Stimulated activated CD4-positive, alpha-beta T cell treated with anti-CD3 and anti-CD28 coated beads, Interleukin-2, amount 100 ng/mL, for 24 hours (primary cell): ENCODE measurements at places on chromosomes 5 and 9.

DNA sequence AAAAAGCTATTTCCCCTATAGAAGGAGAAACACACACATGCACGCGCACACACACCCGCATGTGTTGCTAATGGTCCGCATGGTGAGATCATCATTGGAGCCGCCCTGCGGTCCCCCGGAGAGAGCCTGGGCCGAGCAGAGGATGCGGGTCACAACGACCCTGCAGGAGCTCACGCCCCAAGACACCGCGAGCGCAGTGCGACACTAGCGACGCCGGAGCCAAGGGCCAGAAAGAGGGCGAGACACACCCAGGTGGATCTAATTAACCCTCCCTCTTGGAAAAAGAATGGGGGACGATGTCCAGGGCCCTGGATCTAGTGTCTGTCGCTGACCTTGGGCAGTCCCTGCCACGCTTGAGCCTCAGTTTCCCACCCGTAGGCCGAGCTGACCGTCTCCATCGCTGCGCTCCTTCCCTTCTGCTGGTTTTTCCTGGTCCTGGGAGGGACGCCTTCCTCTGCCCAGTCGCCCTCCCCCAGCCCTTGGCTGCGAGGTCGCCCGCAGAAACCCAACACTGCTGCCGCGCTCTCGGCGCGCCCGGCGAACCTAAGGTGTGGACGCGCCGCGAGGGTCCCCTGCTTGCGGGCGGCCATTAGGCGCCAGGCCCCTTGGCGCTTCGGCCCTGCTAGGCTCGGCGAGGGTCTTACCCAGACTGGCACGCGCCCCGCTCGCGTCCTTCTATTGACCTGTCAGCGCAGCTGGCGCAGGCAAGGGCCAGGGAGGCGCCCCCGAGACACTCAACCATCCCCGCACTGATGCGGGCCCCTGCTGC lies 47.5 kb upstream of the RNF20 start:
- no peak for DNase-seq

DNA sequence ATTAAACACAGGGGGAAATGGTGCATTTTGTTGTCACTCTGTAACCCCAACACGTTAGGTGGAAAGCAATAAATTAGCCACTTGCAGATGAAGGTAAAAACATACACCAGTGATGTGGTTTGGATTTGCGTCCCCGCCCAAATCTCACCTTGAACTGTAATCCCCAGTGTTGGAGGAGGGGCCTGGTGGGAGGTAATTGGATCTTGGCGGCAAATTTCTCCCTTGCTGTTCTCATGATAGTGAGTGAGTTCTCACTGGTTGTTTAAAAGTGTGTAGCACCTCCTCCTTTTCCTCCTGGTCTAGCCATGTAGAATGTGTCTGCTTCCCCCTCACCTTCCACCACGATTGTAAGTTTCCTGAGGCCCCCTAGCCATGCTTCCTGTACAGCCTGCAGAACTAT lies 17.2 kb downstream of the EPB41L4A start:
- no peak for DNase-seq

DNA sequence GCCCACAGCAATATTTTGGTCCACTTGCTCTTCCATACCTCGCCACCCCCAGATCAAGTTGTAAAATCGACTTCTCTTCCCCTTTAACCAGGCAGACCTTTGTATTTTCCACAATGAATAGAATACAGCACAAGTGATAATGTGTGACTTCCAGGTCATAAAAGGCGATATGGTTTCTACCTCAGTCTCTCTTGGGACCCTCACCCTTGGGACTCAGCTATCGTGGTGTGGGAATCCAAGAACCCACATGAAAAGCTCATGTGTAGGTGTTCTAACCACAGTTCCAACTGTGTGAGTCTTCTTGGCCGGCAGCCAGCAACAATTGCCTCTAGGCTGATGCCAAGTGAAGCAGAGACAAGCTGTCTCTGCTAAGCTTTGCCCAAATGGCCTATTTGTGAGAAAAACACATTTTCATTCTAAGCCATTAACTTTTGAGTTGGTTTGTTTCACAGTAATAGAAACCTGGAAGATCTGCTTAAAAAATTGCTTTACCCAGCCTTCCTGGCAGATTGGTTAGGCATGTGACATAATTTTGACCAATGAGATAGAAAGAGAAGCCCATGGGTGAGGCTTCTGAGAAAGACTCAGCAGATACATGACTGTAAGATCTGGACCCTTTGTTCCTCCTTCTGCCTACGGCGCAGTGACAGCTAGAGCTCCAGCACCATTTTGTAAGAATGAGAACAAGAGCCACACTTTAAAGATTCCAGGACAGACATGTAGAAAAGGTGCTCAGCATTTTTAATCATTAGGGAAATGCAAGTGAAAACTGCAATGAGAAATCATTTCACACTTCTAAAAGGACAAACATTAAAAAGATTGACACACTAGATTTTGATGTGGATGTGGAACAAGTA lies 18.3 kb upstream of the MLLT3 start:
- peak; percentile 82 for DNase-seq

- DNase-seq: no peak
These were observed 160.3 kb downstream of the HSD17B3 start for GRCh38 chr9:96141666-96142065.

DNA sequence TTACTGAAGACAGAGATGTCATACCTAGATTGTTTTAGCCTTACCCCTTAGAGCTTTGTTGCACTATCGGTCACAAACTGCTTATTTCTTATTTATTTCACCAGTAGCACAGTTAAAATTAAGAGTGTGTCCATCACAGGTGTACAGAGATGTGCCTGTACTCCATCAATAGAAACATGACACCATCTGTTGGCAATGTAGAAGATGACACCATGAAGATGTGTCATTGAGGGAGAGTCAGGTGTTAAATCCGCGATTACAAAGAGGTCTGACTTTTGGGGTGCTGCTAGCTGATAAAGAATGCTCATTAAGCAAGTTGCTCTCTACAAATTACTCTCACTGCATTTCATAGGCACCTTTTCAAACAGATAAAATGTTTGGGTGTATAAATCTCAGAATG lies 164.4 kb downstream of the SMARCA2 start:
- no peak for DNase-seq

DNA sequence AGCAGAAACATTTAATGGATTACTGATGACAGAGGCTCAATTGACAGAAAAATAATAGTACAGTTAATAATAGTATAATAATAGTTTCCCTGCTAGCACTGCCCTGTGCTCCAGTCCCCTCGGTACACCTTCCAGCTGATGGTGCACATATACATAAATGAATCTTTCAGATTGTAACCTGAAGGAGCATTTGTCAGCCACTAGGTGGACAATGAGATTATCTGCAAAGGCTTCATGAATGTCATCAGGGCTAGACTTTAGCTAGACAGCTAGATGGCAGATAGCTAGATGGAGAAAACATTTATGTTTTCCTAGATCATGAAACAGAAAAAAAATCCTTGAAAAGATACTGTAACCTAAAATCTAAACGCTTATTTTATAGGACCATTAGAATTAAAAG lies 304.4 kb upstream of the SMC2 start:
- DNase-seq: no peak

GRCh38 chr5:82387001-82387818 lies 109.1 kb upstream of the RPS23 start:
- DNase-seq: no peak

- no peak for DNase-seq
These were observed at the start of gene TIMD4 for GRCh38 chr5:156963125-156963524. TSS of gene TIMD4 (minus strand) at chr5:156963226. CDS start at chr5:156963198, 28 bp downstream.

GRCh38 chr9:125826850-125827249 lies 79.7 kb downstream of the PBX3 start:
- no peak for DNase-seq

GRCh38 chr5:8456846-8457186 lies 587.9 kb downstream of the MTRR start:
- no peak for DNase-seq

GRCh38 chr9:36914212-36914577 lies 119.9 kb downstream of the PAX5 start:
- no peak for DNase-seq
